CMK (cell line): ENCODE measurements at places on chromosomes 7 and 10.
A peak's percentile ranks its signal among the peaks of the same experiment; 100 is the strongest.

DNA sequence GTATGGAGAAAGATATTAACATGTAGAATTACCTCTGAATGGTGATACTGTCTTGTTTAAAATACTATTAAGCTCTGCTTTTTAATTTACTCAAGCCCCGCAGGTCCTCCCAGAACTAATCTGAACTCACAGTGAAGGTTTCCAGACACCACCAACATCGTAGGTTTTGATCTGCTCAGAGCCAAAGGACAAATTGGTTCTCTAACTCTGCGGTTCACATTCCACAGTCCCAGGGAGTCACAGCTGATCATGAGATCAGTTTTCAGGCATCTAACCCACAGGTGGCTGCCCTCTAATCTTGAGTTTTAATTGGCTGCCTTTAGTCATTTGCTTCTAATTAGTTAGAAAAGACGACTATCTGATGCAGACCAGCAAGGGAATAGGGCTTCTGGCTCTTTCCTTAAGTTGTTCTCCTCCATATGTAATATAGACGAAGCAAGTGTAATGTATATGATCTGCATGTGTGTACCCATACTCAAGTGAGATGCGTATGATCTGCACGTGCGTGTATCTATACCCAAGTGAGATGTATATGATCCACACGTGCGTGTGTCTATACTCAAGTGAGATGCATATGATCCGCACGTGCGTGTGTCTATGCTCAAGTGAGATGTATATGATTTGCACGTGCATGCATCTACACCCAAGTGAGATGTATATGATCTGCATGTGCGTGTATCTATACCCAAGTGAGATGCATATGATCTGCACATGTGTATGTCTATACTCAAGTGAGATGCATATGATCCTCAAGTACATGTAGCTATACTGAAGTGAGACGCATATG lies 331.5 kb upstream of the NPVF start:
- DNase-seq: no peak

- DNase-seq: no peak
Observed at GRCh38 chr10:71909399-71910083, 54.7 kb upstream of the CHST3 start.

DNA sequence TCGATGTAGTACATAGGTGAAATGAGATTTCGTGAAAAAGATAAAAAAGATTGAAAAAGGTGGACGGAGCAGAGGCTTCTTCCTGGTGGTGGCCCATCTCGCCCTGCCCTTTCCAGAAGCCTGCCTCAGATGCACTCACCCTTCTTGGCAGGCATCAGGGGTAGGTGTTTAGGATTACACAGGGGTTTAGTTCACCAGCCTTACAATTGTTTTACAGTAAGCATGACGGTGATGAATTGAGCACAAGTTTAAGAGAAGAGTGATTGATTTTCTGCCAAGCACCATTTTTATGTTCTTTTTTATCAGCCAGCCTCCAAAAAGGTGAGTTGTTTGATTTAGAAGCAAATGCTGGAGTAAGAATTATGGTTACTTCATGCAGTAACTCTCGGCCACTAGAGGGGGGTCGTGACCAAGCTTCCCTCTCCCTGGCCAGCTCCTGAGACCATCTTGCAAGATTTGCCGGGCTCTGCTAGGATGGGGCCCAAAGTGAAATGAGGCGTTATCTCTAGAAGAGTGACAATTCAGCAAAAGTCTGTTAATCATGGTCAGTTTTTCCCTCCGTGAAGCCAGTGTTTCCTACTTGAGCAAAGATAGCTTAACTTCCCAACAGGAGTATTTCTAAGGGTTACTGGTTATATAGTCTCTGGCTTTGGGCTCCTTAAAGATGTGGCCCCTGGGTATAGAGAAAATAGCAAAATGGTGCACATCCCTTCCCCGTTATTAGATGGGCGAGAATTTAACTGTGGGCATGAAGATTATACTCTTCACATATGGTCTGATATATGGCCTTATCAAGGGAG lies 228.8 kb downstream of the BMPER start:
- peak; percentile 15 for DNase-seq

GRCh38 chr7:74202841-74203556 lies 6.8 kb upstream of the LAT2 start:
- peak; percentile 51 for DNase-seq

GRCh38 chr10:58515291-58515941 lies 2.7 kb downstream of the BICC1 start:
- no peak for DNase-seq

GRCh38 chr10:49594594-49594993 lies 15.5 kb upstream of the SLC18A3 start:
- DNase-seq: no peak

DNA sequence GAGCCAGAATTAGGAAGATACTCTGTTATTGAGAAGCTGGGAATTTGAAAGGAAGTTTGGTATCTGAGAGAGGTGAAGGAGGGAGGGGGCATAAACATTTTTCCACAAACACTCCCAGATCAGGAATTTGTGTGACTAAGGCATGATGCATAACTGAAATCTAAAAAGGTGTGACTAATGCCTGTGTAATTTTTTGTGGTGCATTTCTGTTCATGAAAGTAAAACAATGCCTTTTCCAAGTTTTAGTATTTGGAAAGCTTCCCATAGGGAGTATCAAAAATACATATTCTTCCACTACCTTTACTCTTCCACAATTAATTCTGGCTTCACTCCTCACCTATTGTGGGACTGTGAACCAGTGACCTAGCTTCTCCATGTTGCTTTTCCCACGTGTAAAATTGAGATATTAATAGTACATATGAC lies 56.4 kb upstream of the CAV2 start:
- no peak for DNase-seq

GRCh38 chr10:34473174-34474008 lies 341.7 kb downstream of the PARD3 start:
- no peak for DNase-seq

GRCh38 chr10:59585046-59585700 lies 124.5 kb downstream of the SLC16A9 start:
- no peak for DNase-seq

GRCh38 chr7:94823947-94824346 lies 83.4 kb upstream of the PPP1R9A start:
- no peak for DNase-seq

- DNase-seq: no peak
Observed at GRCh38 chr7:150627959-150628358, 4.2 kb downstream of the GIMAP6 start.

DNA sequence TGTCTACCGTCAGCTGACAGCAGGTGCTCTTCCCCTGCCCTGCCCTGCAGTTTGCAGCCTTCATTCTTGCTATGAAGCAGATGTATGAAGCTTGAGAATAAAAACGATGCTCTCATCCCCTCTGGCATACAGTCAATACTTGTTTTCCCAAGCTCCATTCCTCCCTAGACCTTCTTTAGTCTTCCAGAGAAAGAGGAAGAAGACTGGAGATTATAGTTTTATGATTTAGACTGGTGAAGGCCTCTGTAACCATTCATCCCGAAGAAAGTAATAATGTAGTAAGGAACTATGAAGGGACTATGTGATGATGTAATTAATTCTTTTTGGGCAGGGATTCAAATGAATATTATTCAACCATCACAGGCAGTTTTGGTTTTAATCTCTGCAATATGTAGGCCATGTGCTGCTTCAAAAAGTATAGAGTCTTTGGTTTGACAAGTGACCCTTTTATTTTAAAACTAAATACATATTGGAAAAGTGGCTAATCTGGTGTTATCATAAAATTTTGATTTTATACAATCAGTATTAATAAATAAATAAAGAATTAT lies 242.4 kb upstream of the KIAA1217 start:
- DNase-seq: no peak

DNA sequence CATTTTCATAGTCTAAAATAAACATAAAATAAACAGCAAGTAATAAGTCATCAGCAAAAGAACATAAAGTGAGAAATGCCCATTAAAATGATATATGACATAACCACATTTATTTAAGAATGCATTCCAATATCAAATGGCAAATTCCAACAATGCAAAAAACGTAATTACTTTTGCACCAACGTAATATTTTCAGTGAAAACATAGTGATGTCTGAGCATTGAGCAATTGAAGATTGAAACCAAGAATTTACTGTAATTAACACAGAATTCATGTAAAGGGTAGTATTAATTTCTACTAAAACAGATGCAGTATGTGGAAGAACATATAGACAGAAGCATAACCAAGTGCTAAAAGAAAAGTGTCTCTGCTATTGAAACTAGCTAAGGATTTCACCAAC lies 123.0 kb upstream of the TNS3 start:
- DNase-seq: no peak

DNA sequence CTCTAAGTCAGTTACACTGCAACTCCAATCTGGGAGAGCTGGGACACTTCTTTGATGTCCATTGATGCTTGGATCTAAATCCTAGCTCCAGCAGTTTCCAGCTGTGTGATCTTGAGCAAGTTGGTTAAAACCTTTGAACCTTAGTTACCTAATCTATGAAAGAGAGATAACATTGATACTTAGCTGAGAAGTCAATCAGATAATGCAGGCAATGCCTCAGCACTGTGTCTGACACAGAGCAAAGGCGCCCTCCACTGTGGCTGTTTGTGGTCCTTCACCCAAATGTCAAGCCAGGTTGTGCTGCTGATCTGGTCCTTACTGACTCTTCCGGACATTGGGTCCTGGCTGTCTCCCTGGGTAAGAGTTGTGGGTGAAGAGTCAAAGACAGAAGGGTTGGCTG lies 20.2 kb downstream of the DNTT start:
- DNase-seq: no peak

GRCh38 chr7:72187179-72187578 lies 225.0 kb downstream of the CALN1 start:
- no peak for DNase-seq

DNA sequence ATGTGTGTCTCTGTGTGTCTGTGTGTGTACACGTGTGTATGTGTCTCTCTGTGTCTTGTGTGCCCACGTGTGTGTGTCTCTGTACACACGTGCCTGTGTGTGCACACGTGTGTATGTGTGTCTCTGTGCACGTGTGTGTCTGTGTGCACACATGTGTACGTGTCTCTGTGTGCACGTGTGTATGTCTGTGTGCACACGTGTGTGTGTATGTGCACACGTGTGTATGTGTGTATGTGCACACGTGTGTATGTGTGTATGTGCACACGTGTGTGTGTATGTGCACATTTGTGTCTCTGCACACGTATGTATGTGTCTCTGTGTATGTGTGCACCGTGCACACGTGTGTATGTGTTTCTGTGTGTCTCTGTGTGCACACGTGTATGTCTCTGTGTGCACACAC lies 248.7 kb upstream of the SHH start:
- DNase-seq: no peak

DNA sequence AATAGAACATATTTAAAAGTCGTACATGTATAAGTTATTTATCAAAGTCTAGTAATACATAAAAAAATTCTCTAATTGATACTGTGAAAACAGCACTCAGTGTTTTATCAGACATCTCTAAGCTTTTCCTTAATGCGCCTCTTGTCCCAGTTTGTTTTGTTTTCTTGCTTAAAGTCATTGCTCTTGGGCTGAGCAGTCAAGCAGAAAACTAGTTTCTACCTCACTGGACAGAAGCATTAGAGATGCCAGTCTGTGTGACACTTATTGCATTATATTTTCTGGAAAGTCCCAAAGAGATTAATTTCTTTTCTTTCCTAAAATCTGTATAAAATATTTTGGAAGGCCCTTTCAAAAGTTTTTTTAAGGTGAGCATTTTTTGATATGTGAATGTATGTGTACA lies 236.2 kb downstream of the PCLO start:
- no peak for DNase-seq

DNA sequence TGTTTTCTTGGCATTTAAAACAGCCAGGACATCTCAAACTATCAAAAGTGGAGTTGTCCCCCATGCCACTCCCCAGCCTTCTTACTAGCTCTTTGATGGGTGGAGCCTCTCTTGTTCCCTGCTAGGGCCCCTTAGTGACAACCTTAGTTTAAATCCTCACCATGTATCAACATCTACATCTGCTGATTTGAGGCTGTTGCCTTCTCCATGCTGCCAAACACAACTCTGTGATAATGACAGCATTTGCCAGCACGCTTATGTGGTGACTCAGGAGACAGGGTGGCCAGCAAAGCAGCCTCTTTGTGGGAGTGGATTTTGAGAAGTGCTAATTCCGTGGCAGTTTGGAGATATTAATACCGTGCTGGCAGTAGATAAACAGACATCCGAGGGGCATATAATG lies 145.4 kb downstream of the LRRC4 start:
- peak; percentile 79 for DNase-seq

DNA sequence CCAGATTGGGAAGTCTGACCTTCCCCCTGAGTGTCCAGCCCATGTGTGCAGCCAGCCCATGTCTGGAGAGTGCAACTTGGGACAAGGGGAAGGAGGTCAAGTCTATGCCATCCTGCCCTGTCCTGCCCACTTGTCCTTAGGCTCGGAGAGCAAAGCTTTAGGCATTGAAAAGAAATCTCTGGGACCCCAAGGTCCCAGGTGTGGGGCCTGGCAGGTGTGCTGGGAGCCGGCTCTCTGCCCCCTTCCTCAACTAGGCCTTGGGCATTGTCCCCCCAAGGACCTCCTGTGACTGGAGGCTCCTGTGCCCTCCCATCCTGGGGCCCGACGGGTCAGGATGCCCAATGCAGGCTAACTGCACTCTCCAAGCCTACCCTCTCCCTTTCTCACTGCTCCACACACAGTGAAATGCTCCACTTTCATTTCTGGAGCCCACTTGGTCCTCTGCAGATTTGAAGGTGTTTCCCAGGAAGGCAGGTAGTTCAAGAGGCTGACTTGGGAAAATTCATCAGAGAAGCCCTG lies 124.7 kb downstream of the PTPN20 start:
- no peak for DNase-seq

DNA sequence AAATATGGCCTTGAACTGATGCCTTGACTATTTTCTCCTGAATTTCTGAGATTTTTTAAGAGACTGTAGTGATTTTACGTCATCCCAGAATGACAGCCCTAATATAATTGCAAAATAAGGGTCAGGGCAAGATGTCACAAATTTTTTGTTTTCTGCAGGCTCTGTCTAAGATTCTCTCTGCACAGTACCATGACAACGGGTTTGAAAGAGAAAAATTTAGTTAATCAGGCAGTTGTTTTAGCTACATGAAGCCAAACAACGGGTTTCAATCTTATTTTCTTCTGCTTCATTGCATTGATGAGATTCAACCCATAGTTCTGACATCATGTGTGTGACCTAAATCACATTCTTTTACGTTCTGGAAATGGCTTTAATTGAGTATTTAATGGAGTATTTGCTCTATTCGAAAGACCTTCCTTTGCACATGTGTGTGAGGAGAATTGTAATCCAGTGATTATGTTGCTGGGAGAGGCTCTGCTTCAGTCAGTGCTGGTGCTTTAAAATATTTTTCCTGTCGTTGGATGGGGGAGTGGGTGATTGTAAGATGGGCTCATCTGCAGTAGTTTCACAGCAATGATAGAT lies 118.0 kb upstream of the RHOBTB1 start:
- DNase-seq: no peak

GRCh38 chr7:128807191-128807590 lies 15.4 kb downstream of the CCDC136 start:
- DNase-seq: no peak

DNA sequence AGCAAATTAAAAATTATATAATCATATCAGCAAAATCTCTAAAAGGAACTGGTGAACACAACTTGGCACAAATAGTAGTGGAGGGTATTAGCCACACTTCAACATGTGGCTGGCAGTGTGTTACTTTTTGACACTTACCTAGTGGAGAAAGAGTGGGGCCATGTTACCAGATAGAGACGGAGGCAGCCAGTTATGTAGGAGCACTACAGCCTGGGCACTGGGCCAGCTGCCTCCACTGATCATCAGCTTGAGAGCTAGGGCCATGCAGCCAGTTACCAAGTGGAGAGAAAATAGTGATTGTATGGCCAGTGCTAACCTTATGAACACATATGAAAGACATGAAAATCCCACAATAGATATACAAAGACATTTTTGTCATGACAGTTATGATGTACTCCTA lies 243.1 kb downstream of the CTNNA3 start:
- DNase-seq: no peak
